ENCODE measurements at places on chromosomes 2 and 18. TPM values are rescaled to one million over a fixed set of nuclear protein-coding genes. Genes with fewer than 3 reads are reported as not detected.
A peak's percentile ranks its signal among the peaks of the same experiment; 100 is the strongest.

The BZW1 gene
- total RNA-seq: 63.2 TPM

The HOXD12 gene
- not detected for total RNA-seq

The IL1RL1 gene
- 1.1 TPM for total RNA-seq

The TSPYL6 gene
- 0.08 TPM for total RNA-seq

The RSAD2 gene
- total RNA-seq: 2.4 TPM

The RHBDD1 gene
- 35.1 TPM for total RNA-seq

The POTEC gene
- total RNA-seq: not detected

The FTCDNL1 gene
- 2.7 TPM for total RNA-seq

The BMP10 gene
- 0.19 TPM for total RNA-seq

The NRBP1 gene
- total RNA-seq: 52.5 TPM

The CKAP2L gene
- total RNA-seq: 0.38 TPM

The GCKR gene
- total RNA-seq: not detected

The MAP3K19 gene
- total RNA-seq: not detected

GRCh38 chr18:73742957-73743356 is 404.7 kb downstream of the FBXO15 start:
- no peak for DNase-seq

GRCh38 chr2:68371581-68371980 is 6.5 kb downstream of the PLEK start:
- no peak for DNase-seq

GRCh38 chr18:4960578-4960977 is 236.5 kb downstream of the AKAIN1 start:
- no peak for DNase-seq

DNA sequence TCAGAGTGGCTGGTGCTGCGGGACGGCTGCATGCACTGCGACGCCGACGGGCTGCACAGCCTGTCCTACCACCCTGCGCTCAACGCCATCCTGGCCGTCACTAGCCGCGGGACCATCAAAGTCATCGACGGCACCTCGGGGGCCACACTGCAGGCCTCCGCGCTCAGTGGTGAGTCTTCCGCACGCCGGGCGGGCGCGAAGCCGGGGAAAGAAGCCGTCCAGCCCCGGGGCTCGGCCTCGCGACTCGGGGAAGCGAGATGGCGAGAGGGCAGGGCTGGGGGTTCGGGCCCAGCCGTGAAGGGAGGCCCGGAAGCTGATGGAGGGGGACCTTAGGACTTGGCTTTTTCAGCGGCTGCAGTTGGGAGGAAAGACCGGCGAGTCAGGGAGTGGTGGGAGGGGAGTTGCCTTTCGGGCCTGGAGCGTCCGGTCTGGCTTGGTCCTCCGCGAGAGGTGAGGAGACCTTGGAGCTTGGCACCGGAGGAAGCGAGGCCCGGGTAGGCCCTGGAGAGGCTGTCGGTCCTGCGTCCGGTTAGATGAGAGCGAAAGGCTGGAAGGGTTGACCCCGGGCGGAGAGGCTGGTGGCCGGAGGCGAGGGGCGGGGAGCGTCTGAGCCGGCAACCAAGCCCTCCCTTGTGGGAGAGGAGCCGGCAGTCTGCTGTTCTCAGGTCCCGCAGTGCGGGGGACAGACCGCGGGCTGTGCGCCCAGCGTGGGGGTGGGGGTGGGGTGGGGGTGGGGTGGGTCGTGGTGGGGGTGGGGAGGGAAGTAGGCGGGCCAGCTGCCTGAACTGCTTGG is 691 bp downstream of the BIRC6 start:
- peak; percentile 32 for DNase-seq

DNA sequence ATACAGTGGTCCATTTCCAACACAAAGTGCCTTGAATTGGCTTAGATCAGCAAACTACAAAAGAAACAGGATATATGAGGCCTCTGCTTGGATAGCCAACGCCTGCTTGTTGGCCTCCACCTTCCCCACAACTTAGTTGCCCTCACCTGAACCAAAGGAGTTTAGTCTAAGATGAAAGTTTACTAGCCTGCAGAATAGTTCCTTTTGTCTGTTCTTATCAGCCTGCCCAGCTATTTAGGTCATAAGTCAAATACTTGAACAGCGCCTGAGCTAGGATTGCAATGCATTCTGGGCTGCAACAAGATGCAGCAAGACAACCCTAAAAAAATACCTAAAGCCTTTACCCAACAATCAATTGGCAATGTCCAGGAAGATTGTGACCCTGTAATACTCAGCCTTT is 13.1 kb upstream of the EPG5 start:
- no peak for DNase-seq

GRCh38 chr2:59713577-59713976 is 839.9 kb downstream of the BCL11A start:
- no peak for DNase-seq

GRCh38 chr2:86225581-86225980 is 26.3 kb downstream of the MRPL35 start:
- DNase-seq: peak; percentile 77

DNA sequence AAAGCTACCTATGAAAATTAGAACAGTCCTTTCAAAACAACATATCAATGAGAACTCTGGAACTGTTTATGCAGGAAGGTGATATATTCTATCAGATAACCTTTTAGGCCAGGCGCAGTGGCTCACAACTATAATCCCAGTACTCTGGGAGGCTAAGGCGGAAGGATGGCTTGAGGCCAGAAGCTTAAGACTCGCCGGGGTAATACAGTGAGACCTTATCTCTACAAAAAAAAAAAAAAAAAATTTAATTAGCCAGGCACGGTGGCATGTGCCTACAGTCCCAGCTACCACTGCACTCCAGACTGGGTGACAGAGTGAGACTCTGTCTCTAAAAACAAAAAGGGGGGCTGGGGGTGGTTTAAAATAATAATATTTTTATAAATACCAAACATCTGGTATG is 77.9 kb downstream of the OSBPL1A start:
- no peak for DNase-seq

DNA sequence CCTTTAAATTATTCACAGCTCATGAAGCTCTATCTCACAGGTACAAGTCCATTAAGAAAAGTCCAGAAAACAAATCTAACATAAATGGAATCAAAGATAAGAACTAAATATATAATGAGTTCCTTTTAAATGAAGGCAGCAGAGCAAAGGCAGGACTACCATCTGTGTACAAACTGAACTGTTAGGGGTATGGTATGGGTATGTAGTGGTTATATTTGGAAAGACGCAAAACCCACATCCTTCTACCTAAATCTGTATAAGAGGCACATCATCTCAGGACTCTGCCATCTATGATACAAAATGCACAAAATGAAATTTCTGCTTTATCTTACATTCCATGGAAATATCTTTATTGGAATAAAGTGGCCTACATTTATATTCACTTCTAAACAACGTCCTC is 59.9 kb downstream of the PDE11A start:
- DNase-seq: no peak

GRCh38 chr2:215145611-215146010 is 7.2 kb upstream of the ABCA12 start:
- DNase-seq: no peak

- DNase-seq: no peak
Observed at GRCh38 chr2:34388446-34388845, 789.3 kb upstream of the FAM98A start.

DNA sequence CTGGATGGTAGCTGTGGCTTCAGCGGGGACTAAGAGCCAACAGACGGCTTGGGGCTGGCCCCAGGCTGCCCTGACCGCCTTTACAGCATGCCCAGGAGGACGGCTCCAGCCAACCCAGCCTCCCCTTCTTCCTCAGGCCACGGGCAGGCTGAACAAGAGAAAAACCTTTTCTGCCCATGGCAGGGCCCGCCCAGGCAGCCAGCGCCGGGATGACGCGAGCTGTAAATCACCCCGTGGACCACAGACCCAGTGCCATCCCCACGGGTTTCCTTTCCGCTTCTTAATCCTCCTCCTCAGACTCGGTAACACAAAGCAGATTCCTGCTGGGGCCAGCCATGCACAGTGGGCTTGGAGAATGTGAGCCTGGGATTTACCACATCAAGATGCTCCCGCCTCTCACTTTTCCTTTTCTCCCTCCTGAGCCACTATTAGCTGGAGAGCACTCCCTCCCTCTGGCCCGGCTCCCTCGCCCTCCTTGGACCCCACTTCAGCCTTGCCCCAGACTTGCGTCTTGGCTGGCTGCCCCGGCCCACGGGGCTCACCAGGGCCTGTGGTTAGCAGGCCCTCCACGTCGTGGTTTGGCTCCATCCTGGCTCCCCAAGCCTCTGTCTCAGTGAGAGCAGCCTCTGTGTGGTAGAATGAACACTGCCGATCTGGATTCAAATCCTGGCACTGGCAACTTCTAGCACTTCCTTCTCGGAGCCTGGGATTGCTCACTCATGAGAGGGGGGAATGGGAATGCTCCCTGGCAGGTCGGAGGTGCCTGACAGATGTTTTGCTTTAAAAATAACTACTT is 31.4 kb downstream of the ATOH8 start:
- DNase-seq: no peak

GRCh38 chr18:45320724-45321123 is 294.6 kb upstream of the SLC14A2 start:
- no peak for DNase-seq

GRCh38 chr2:60555066-60555782 is 1.8 kb upstream of the BCL11A start:
- peak; percentile 28 for DNase-seq

GRCh38 chr2:35204323-35204722 is 1151.3 kb upstream of the CRIM1 start:
- no peak for DNase-seq

DNA sequence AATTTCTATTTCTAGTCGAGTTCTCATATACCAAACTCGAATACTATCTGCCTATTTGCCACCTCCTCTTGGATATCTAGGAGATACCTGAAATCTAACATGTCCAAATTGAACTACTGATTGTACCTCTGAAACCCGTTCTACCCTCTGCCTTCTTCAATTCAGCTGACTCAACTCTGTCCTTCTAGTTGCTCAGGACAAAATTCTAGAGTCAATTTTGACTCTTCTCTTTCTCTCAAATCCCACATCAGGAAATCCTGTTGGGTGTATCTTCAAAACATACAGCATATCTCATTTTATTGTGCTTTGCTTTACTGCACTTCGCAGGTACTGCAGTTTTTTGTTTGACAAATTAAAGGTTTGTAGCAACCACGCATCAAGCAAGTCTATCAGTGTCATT is 137.8 kb downstream of the ZAP70 start:
- DNase-seq: no peak

- no peak for DNase-seq
Observed at GRCh38 chr18:59929621-59930295, 30.0 kb downstream of the PMAIP1 start.

DNA sequence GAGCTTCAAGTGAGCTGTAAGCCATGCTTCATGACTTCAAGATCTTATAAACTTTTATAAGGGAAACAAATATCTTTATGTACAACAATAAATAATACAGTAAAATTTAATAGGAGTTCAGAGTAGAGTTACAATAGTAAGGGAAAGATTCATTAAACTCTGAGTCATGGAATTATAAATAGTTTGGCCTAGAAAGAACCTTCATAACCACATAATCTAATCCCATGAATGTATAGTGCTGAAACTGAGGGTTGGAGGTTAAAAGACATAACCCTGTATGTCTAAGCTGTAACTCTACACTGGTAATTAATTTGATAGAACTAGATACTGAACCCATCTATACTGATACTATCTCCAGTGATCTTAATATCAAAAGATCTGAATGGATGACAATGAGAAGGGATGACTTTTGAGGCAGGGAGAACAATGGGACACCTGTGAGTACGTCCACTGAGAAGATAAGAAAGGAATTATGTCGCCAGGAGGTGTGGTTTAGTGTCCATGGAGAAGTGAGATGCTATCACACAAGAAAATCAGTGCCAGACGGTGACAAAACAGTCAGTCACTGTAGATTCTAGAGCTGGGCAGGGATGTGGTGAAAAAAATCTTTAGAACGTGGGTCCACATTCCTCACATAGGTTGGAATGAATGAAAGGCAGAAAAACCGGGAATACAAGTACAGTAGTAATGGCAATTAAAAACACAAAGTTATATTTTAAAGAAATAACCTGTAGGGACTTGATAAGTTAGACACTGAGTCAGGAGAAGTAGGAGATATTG is 1.1 kb downstream of the IL1F10 start:
- no peak for DNase-seq

Measured in left ventricle myocardium inferior (tissue), 1 donor.